Stimulated activated naive CD8-positive, alpha-beta T cell treated with anti-CD3 and anti-CD28 coated beads, Interleukin-15, amount 100 ng/mL, for 72 hours (primary cell): ENCODE measurements at places on chromosomes 3 and 15.

- no peak for DNase-seq
Observed at GRCh38 chr3:161251716-161252115, 30.6 kb downstream of the NMD3 start.

- DNase-seq = no peak
Observed at GRCh38 chr3:64575211-64575844, 112.5 kb downstream of the ADAMTS9 start.

DNA sequence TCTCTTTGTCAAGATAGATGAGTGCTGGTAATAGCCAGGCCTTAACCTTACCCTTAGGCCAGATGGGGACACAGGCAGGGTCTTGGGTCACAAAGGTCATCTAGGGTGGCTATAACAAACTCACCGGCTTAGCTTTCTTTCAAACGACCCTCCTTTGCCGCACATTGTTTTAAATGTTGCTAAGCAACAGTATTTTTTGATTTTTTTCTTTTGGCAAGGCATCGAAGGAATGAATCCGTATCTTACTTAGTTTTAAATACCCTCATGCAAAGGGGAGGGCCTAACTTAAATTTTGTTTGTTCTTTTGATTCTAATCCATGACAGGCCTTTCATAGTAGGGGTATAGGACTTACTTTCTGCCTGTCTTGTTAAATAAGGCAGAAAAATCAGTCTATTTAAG lies 35.2 kb downstream of the ITPR1 start:
- DNase-seq = no peak

DNA sequence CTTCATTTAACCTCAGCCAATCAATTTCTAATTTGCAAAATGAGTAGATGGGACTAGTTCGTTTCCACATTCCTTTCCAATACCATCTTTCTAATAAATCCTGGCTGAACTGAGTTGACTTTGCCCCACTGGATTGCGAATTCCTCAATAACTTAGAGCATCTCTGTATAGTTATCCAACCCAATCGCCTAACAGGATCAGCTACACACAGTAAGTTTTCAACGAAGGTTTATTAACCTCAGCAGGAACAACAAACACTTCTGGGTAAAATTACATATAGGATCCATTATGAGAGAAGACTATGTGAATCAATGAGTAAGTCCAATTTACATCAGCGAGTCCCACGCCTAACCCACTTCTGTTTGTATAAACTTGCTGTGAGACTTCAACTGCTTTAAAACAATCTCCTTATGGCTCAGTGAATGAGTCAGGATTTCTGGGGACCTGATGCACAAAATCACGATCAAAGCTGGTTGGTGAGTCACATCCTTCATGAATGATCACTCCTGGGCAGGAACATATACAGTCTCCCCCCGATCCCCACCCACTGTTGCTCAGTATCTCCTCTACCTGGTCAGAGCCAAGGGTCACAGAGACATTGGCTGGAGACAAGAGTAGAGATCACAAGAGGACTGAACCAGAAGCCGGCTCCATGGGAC lies 142.8 kb downstream of the EDEM1 start:
- peak; percentile 31 for DNase-seq

GRCh38 chr3:134590766-134591165 lies 60.1 kb downstream of the KY start:
- DNase-seq = no peak

- DNase-seq = no peak
Observed at GRCh38 chr3:197404030-197404429, 105.6 kb upstream of the DLG1 start.
